ENCODE measurements at places on chromosomes 3 and 15.
A peak's percentile ranks its signal among the peaks of the same experiment; 100 is the strongest.

- DNase-seq: no peak
These were observed 363.4 kb downstream of the RBMS3 start for GRCh38 chr3:29644261-29644660.

- DNase-seq: no peak
These were observed 16.5 kb upstream of the HEG1 start for GRCh38 chr3:125072301-125072700.

DNA sequence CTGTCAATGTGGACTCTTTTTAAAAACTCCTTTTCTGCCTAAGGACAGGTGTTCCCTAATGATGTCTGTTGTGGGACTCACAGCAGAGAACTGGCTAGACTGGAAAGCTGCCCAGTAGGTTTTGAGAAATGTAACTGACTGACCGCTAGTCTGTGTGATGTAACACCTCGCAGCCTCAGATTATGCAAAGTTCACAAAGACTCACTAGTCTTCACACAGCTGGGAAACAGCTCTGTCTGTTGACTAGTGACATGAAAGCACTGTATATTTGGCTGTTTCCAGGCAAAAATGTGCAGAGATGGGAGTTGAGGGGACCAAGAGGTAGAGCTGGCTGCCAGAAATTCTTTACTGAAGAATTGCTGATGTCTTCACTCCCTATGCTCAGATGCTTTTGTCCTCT lies 10.3 kb downstream of the PDZRN3 start:
- DNase-seq: no peak

DNA sequence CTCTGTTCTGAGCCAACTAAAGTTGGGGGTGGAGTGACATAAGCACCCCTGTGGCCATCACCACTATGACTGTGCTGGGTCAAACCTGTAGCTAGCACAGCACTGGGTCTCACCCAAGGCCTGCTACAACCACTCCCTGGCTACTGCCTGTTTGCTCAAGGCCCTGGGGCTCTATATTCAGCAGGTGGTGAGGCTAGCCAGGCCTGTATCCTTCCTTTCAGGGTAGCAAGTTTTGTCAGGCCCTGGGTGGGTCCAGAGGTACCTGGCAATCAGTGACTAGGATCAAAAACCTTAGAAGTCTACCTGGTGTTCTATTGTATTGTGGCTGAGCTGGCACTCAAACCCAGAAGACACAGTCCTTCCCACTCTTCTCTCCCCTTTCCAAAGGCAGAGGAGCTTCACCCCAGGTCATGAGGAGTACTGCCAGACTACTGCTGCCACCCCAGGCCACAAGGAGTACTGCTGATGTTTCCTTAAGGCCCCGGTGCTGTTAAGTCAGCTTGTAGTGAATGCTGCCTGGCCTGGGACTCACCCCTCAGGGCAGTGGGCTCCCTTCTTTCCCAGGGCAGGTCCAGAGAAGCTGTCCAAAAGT lies 170.8 kb downstream of the IGSF11 start:
- DNase-seq: no peak

DNA sequence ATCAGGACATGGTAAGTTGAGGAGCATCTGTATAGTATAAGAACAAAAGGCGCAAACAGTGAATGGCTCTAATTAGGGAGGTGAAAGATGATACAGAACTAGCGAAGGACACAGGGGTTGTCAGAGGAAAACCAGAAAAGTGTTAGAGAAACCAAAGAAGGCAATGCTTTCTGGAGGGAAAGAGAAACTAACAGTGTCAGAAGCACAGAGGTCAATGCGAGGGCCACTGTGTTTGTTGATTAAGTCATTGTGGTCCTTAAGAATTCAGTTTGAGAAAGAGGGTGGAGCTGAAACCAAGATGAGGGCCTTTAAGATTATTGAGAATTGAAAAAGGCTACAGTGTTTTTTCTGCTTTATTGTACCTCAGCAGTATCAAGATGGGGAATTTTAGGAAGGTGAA lies 28.8 kb downstream of the ATG7 start:
- DNase-seq: peak; percentile 36

- DNase-seq: no peak
These were observed 320.3 kb upstream of the SATB1 start for GRCh38 chr3:18745472-18745871.

- no peak for DNase-seq
These were observed 66.9 kb downstream of the BFSP2 start for GRCh38 chr3:133466531-133467386.

GRCh38 chr3:87553058-87553457 lies 276.7 kb upstream of the POU1F1 start:
- DNase-seq: no peak

GRCh38 chr3:169657351-169658124 lies 6.0 kb downstream of the MECOM start:
- no peak for DNase-seq

DNA sequence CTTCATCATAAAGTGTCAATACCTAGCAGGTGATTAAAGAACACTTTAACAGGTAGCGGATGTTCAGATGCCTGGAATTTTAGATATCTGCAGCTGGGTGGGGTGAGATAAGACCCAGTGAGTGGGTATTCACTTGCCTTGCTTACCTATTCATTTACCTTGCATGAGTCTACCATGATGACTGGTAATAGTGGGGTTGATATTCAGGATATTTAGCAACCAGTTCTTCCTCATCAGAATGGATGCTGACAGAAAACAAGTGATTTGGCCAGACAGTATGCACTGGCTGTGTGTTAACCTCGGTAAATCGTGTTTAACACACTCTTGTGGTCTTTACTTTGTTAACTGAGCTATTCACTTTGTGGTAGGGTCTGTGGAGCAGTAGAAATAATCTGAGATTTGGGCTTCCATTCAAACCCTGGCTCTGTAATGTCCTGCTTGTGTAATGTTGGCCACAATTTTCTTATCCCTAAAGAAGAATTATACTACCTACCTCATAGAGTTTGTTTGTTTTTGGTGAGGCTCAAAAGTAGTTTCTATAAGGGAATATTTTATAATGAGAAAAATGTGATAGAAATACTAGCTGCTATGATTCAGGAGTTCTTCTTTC lies 391.9 kb upstream of the TBL1XR1 start:
- no peak for DNase-seq

GRCh38 chr3:100019719-100020118 lies 94.6 kb downstream of the FILIP1L start:
- no peak for DNase-seq

- DNase-seq: no peak
These were observed 17.0 kb downstream of the WDR93 start for GRCh38 chr15:89707577-89707976.

DNA sequence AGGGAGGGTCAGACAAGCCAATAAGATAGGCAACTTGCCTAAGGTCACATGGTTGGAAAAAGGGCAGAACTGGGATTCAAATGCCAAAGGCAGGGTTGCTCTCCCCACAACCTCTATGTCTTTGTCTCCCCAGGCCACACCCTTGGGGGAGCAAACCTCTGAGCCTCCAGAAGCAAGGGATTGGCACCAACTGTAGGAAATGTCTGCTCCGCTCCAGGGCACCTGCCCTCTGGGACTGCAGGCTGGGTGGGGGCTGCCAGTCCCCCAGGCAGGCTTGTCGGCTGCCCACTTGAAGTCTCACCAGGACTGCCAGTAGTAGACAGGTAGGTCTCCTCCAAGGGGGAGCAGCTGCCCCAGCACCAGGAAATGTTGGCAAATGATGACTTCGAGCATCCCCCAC lies 2.0 kb downstream of the FAM3D start:
- DNase-seq: no peak

DNA sequence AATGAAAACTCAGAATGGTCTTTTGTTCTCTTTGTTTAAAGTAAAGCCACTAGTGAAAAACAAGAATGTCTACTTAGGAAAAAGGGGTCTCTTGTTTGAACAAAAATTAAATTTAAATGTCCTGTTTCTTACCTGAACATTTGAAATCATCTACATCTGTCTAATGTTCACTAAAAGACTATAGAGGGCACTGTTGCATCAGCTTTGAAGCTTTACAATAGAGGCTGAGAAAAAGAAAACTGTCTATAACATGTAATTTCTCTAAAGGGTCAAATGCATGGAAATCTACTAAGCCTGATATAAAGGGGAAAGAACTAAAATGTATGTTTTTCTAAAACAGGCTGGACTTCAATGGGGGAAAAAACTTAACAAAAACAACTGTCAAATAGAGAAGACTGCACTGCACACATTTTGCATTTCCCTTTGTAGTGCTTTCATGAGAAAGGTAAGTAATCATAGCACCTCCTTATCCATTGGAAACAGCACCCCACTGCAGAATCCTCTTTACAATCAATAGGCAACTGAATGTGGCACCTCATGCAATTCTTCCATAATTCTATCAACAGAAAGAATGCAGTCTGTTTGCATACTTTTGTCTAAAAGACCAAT lies 26.3 kb downstream of the DPH6 start:
- DNase-seq: no peak

DNA sequence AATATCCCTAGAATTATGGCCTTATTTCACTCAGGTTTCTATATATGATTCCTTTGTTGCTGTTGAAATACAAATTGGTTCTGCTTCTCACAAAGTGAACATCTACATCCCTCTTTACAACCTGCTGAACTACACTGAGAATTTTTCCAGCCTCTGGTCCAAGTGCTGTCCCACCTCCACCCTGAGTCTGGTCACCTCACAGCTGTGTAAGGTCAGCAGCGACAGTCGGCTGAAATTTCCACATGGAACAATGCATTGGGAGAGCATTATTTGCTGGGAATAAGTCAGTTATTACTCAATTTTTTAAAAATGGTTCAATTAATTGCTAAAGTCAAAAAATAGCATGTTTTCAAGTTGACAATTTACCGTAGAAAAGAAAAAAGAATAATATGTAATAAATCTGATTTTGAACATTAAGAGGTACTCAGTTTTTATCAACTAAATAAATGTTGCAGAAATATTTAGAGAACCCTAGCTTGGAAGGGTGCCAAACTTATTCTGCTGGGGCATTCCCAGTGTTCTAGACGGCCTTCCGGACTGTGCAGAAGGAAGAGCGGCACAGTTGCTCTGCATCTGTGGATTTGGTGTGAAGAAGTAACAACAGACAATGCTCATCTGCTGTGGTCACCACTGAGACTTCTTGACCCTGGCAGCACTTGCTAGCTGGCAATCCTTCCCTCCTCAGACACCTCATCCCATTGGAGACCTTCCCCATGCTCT lies 1.8 kb downstream of the HCLS1 start:
- no peak for DNase-seq

DNA sequence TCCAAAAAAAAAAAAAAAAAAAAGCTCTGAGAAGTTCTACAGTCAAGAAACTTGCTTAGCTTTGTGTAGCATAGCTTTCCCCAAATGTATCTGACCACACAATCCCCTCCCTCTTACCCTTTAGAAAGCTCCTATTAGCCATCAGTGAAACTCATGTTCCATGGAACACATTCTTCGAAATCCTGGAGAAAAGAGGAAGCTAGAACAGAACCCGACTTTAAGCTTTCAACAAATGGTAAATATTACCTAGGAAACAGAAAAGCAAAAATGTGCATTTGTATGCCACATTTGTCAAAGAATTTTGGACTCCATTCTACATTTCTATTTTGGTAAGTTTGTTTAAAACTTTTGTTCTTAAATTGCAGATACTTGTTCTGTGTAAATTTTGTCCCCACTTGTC lies 17.4 kb upstream of the CRTC3 start:
- no peak for DNase-seq

- no peak for DNase-seq
These were observed 84.6 kb downstream of the FILIP1L start for GRCh38 chr3:100029689-100030088.

DNA sequence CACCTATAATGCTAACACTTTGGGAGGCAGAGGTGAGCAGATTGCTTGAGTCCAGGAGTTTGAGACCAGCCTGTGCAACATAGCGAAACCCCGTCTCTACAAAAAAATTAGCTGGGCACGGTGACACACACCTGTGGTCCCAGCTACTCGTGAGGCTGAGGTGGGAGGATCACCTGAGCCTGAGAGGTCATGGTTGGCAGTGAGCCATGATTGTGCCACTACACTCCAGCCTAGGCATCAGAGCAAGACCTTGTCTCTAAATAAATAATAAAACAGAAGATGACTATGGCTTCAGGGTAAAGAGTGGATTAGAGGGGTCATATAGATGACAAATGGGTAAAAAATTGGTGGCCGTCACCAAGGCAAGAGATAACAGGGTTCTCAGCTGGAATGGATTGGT lies 3.1 kb downstream of the SLC25A38 start:
- no peak for DNase-seq

- DNase-seq: no peak
These were observed 1.7 kb upstream of the RARB start for GRCh38 chr3:25426408-25426807.

DNA sequence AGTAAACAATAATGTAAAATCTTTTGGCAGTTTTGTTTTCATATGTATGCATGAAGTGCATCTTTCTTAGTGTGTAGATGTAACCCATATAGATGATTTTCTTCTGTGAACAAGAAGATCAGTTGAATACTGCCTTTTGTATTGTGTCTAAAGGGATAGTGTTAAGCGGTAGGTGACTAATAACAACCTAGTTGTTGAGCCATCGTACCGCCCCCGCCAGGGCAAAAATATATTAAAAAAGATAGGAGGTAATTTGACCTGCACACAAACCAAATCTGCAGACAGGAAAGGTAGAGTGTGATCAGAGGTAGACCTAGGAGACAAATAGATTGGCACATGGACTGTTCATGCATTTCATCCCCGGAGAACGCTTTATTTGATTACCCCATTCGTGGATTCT lies 3.3 kb upstream of the GMNC start:
- no peak for DNase-seq
